ENCODE measurements at places on chromosomes 6 and 20. TPM values are rescaled to one million over a fixed set of nuclear protein-coding genes. Genes with fewer than 3 reads are reported as not detected.

The RNF182 gene
- total RNA-seq = 0.11 TPM

The SALL4 gene
- total RNA-seq = 0.08 TPM

The BNIP5 gene
- not detected for total RNA-seq

The BANF2 gene
- not detected for total RNA-seq

The UBE3D gene
- total RNA-seq = 4.2 TPM

The HFE gene
- 0.08 TPM for total RNA-seq

The NOTCH4 gene
- total RNA-seq = 0.53 TPM

The PSORS1C1 gene
- not detected for total RNA-seq

The HRH3 gene
- total RNA-seq = not detected

The RSPO3 gene
- total RNA-seq = not detected

The APOBEC2 gene
- total RNA-seq = not detected

The EYA4 gene
- not detected for total RNA-seq

The CD2AP gene
- 29.4 TPM for total RNA-seq

The SIRT5 gene
- 16.3 TPM for total RNA-seq

The BPI gene
- not detected for total RNA-seq

The ALDH8A1 gene
- 1.6 TPM for total RNA-seq

The GABBR1 gene
- total RNA-seq = 79.9 TPM

The CST5 gene
- not detected for total RNA-seq

The ZSCAN9 gene
- 0.89 TPM for total RNA-seq

The CALHM6 gene
- 3.1 TPM for total RNA-seq

The APMAP gene
- 9.5 TPM for total RNA-seq

The SLC17A2 gene
- total RNA-seq = not detected

The PGC gene
- total RNA-seq = not detected

The SMPDL3A gene
- total RNA-seq = 0.22 TPM

The SNAI1 gene
- 1.7 TPM for total RNA-seq

The ANGPT4 gene
- not detected for total RNA-seq

The CPXM1 gene
- not detected for total RNA-seq

The PRR18 gene
- not detected for total RNA-seq

The EGFL8 gene
- total RNA-seq = 13.1 TPM

The RIMS4 gene
- total RNA-seq = not detected

The GPR6 gene
- not detected for total RNA-seq

The RNF8 gene
- 5.9 TPM for total RNA-seq

The OLIG3 gene
- not detected for total RNA-seq

The FLRT3 gene
- not detected for total RNA-seq

The LY6G6F gene
- total RNA-seq = not detected

The DDX43 gene
- 2.2 TPM for total RNA-seq

The TAGAP gene
- total RNA-seq = 261 TPM

The MAP1LC3A gene
- total RNA-seq = 17.7 TPM

The TPX2 gene
- total RNA-seq = 0.89 TPM

The GPSM3 gene
- total RNA-seq = 202 TPM

The CLPSL1 gene
- not detected for total RNA-seq

The TMEM239 gene
- not detected for total RNA-seq

The ECT2L gene
- not detected for total RNA-seq

The OR2J2 gene
- not detected for total RNA-seq

The SPAG4 gene
- 15.5 TPM for total RNA-seq

The ASIP gene
- not detected for total RNA-seq

The C20orf202 gene
- not detected for total RNA-seq

The C4B gene
- total RNA-seq = 4.0 TPM

The MANEA gene
- 6.1 TPM for total RNA-seq

The GSTA3 gene
- total RNA-seq = not detected

The GTSF1L gene
- total RNA-seq = not detected

The ELMO2 gene
- total RNA-seq = 85.6 TPM
